ENCODE measurements at places on chromosomes 2 and 18.

DNA sequence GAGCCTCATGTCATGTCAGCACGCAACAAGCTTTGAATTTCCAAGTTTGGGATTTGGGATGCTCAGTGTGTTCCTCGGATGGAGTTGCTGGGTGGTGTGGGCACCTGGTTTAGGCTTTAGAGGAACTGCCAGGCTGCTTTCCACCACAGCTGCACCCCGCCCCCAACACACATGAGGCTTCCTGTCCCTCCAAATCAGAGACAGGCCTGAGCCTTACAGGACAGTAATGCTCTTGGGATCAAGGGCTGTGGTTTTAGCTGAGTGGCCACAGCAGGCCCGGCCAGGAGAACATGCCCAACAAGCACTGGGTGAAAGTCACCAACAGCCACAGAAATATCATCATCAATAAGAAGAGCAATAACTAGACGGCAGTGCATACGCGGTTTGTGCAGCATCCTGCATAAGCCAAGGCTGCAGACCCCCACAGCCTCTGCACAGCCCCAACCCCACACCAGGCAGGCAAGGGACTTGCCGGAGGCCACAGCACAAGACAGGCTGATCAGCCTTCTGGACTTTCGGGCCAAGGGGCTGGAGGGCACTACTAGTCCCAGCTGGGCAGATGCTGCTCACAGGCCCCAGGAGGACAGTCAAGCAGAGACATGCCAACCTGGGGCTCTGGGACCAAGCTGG lies 29.7 kb upstream of the GPC1 start:
- DNase-seq: no peak

GRCh38 chr18:38006541-38006940 lies 440.9 kb upstream of the CELF4 start:
- DNase-seq: no peak

DNA sequence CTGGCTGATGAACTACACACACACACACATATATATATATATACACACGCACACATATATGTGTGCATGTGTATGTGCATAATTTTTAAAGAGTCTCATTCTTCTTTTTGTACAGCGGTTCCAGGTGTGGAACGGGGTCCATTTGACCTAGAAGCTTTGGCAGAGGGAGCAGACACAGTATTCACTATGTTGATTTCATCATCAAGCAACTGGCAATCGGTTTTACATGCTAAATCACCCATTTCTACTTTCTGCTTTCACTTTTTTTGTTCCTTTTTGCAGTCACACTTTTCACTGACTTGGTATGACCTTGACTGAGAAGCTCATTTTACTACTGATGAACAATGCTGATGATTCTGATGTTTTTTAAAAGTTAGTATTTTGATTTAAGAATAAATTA lies 63.0 kb upstream of the PGAP1 start:
- DNase-seq: no peak

GRCh38 chr2:136255648-136256461 lies 137.9 kb upstream of the CXCR4 start:
- no peak for DNase-seq

DNA sequence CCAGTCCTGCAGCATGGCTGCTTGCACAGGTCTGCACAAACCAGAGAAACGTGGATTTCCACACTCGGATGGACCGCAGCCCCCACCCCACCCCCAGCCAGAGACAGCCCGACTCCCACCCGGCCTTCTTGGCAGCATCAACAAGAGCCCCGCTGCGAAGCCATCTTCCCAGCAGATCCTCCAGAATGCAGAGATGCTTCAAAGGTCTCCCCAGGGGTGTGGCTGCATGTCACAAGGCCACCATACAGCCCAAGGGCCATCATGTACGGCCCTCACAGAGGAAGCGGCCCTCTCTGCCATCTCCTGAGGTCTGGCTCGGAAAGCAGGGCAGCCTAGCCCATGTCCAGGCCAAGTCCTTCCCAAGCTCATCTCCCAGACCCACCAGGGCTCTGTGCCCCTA lies 11.5 kb downstream of the DNMT3A start:
- no peak for DNase-seq

DNA sequence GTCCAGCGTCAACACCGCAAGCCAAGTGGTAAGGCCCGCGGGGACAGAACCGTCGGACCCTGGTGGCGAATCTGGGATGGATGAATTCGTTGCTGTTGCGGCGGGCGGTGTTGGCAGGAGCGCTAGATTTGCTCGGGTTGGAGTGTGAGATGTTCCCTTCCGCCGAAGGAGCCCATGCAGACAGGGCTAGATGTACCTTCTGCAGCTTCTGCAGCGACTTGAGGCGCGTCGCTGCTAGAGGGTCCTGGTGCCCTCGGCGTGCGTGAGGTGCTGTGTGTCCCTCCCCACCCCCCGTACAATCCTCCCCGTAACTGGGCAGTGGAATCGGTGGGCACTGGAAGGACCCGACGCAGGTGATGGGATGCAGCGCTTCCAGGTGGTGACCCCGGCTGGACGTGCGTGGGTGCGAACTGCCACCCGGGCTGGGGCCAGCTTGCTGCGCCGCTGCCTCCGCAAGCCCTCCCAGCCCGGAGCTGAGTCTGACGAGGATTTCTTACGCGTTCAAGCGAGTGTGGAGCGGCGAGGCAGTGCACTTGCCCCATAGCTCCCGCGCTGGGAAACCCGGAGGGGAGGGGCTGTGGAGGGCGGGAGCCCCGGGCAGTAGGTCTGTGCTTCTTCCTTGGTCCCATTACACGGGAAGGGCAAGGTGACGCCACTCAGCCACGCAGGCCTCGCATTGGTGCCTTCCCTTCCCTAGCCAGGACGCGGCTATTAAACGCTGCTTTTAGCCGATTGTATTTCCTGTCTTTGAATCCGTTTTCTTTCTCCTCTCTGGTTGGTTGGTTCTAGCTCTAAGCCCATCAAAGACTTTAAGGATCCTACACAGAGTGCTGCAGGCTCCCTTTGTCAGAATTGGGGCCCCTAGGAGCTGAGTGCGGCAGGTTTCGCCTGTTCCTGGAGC lies 34.2 kb downstream of the CHRNA1 start:
- DNase-seq: peak; percentile 74

DNA sequence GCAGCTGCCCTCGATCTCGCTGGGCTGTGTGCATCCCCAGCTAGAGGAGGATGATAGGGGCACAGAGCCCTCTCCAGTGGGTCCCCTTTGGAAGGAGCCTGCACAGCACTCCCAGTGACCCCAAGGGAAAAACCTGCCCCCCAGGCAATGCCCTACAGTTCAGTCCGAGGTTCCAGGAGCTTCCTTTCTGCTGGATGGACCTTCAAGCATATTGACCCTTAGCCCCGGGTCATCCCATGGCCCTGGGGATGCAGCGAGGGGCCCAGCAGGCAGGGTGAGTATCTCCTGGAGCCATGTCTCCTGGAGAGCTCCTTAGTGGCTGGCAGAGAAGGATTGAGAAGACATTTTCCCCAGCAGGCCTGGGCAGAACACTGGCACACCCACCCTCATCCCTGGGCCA lies 45.4 kb upstream of the CTDP1 start:
- no peak for DNase-seq

DNA sequence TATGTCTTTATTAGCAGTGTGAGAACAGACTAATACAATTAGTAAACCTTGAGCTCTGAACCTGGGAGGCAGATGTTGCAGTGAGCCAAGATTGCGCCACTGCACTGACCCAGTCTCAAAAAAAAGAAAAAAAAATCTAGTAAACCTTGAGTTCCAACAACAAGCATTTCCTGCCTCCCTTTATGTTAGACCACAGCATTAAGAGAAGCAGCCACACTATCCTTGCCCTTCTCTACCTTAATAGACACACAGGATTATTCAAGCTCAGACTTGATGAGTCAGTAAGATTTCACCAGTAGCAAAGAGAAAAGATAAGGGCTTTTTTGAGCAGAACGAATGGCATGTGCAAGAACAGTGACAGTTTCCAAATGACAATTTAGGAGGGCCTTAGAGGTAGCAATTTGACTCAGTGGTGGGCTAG lies 18.0 kb upstream of the GLS start:
- DNase-seq: no peak

GRCh38 chr2:138028538-138028937 lies 64.3 kb downstream of the HNMT start:
- no peak for DNase-seq

DNA sequence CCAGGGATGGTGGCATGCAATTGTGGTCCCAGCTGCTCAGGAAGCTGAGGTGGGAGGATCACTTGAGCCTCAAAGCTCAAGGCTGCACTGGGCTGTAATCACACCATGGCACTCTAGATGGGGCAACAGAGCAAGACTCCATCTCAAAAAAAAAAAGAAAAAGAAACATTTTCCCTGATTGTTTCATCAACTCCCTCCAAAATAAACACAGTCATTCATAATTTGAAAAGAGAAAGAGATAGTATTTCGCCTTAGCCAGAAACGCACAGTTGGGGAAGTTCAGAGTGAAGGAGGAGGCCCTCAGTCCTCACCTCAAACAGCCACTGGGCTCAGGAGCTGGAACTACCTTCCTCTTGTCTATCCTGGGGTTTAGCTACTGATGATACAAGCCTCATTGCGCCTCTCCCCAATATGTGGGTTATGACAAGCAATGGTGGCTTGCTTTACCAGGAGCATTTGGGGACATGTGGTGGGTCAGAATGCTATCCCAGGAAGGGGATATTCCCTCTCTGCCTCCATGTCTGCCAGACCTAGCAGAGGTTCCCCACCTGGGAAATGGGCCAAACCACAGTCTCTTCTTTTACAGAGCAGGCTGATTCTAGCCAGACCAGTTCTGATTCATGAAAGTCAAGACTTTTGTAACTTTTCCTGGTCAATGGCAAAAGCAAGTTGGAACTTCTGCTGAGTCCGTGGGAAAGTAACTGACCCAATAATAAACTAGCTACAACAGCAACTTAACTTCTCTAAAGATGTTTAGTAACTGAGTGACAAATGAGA lies 22.2 kb upstream of the TMEM87B start:
- no peak for DNase-seq

DNA sequence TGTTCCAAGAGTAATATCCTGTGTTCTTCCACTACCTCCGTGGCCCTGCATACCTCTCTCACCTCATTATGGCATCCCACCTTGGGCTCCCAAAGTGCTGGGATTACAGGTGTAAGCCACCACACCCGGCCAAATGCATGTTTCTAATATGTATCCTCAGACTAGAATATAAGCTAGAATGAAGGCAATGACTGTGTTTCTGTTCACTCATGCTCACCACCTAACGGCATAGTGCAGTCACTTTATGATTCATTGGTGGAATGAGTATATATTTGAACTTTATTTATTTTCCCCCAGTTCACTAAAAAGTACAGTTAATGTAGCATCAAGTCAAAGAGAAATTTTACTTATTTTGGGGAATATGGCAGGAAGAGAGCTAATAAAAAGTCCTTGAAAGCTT lies 11.3 kb downstream of the PIGN start:
- DNase-seq: no peak

DNA sequence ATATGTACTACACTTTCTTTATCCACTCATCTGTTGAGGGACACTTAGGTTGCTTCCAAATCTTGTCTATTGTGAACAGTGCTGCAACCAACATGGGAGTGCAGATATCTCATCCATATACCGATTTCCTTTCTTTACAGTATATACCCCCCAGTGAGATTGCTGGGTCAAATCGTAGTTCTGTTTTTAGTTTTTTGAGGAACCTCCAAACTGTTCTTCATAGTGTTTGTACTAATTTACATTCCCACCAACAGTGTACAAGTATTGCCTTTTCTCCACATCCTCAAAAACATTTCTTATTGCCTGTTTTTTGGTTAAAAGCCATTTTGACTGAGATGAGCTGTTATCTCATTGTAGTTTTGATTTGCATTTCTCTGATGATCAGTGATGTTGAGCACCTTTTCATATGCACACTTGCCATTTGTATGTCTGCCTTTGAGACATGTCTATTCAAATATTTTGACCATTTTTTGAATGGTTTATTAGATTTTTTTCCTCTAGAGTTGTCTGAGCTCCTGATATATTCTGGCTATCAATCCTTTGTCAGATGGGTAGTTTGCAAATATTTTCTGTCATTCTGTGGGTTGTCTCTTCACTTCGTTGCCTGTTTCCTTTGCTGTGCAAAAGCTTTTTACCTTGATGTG lies 12.2 kb downstream of the PLEK start:
- no peak for DNase-seq

Measured in GM23338 (cell line).